Substantia nigra (tissue), 51 donors: ENCODE measurements at places on chromosomes 1 and 21.

- no peak for DNase-seq
Observed at GRCh38 chr1:112807117-112807516, 92.0 kb upstream of the PPM1J start.

- no peak for DNase-seq
Observed at GRCh38 chr1:27047914-27048313, 35.3 kb upstream of the TENT5B start.

DNA sequence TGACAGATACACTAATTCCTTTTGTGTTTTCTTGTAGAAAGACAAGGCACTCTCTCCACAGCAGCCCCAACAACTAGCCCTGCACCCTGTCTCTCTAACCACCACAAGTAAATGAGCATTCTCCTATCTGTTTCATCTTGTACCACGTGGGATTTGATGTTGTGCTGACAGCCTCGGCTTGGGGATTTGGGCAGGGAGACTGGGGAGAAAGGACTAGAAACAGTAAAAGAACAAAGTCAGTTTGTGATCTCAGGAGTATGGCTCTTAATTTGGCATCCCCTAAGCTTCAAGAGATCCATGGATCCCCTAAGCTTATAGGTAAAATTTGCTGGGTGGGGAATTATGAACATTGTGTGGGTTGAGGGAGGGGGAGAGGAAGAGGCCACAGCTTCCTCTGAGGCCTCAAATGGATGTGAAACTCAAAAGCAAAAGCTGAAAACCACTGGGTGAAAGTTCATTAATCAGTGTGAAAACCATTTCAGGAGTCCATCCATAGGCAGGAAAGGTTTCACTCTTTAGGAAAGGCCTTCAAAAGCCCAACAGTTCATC lies 3.1 kb downstream of the C1orf162 start:
- DNase-seq: no peak

GRCh38 chr1:246364415-246364941 lies 142.6 kb downstream of the SMYD3 start:
- no peak for DNase-seq

DNA sequence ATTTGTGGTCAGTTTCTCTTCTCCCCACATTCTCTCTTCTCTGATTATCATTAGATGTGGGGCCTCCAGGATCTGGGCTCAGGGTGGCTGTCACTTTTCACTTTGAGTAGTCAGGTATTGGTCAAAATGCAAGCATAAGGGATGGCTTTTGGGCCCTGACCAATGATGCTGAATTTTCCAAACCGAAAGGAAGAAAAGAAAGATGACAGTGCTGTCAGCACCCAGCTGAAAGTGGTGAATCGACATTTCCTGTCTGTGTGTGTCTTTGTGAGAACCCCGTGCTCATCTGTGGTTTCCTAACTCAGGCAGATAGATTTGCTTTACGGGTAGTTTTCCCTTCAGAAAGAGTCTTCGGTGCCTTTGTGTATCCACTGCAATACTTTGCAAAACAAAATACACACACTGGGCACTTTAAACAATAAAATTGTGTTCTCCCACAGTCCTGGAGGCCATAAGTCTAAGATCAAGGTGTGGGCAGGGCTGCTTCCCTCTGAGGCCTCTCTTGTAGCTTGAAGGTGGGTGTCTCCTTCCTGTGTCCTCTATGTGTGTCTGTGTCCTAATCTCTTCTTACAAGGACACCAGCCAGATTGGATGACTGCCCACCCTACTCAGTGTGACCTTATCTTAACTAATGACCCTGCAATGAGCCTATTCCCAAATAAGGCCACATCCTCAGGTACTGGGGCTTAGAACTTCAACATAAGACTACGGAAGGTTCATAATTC lies 274.8 kb upstream of the AJAP1 start:
- DNase-seq: no peak

DNA sequence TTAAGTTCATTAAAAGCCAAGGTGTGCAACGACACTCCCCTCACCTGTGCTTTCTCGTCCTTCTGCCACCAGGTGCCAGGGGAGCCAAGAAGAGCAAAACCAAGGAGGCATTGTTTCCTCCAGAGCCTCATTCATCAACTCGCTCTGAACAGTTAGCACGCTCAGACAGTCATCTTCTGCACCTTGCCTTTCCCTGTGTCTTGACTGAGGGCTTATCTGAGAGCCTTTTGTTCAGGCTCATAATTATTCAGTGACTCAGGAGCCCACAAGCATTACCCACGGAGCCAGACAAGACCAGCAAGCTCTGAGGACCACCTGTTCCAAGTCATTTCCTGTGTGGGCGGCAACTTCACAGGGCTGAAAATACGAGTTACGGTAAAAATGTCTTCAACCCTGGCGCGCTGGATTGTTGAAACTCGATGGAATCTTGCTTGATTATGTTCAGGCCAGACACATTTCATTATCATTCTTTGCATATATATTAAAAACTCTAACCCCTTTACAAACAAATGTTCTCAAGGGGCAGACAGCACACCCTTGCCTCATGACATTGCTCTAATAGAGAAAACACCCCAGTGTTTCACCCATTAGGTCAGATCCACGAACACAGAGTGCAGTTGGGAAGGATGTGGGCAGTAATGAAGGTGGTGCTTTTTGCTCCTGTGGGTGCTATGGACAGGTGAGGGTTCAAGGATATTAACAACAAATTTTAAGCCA lies 89.7 kb upstream of the RUNX1 start:
- DNase-seq: no peak

- no peak for DNase-seq
Observed at GRCh38 chr1:95451054-95451453, 217.0 kb downstream of the RWDD3 start.

DNA sequence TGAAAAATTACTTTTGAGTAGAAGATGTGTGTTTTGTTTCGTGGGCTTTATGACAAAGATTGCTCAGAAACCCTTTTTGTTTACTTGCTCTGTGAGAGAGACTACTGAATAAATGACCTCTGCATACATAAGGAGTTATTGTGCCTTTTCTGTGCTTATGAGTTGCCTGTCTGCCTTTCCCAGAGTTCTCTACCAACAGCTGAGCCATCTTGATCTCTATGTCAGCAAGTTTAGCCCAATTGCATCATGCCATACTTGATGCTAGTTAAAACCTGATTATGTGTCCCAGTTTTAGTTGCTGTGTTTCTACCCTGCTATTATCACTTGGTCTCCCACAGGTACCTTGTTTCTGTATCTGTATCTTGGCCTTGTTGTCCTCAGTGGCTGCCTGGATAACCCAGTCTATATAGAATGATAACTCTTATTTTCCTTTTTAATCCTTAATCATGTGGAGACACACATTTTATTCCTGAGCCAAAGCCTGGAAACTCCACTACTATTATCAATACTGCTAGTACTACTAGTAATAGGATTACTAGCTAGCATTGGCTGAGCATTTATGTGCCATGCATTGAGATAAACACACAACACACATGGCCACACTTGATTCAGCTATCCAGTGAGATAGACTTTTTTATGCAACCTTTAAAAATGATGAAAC lies 28.7 kb upstream of the GNG12 start:
- DNase-seq: no peak

GRCh38 chr1:161019751-161020495 lies 1.0 kb downstream of the F11R start:
- DNase-seq: no peak

DNA sequence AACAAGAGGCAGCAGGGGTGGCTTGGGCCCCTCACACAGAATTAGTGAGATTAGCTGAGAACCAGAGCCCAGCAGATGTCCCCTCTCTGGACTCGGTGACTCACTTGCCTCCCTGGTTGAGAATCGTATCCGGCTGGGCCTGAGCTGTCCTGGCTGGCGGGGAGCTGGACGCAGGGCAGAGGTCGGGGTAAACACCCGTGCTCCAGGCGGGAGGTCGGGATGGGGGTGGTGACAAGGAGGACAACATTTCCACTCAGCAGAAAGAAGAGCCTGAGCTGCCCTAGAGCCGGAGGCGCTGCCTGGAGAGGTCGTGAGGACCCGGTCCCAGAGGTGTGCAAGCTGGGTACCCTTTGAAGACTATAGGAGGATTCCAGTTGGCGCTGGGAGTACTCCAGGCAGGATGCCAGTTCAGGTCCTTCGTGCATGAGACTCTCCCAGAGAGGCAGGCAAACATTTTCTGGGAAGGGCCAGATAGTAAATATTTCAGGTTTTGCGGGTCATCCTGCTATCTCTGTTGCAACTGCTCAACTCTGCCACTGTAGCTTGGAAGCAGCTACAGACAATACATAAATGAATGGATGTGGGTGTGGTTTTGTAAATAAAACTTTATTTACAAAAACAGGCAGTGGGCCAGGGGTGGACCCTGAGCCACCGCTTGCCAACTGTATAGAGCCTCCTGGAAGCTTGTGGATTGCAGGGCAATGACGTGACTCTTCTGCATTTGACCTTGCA lies 116.8 kb upstream of the WNT4 start:
- DNase-seq: no peak

GRCh38 chr1:945688-946556 lies 13.1 kb downstream of the NOC2L start:
- no peak for DNase-seq

DNA sequence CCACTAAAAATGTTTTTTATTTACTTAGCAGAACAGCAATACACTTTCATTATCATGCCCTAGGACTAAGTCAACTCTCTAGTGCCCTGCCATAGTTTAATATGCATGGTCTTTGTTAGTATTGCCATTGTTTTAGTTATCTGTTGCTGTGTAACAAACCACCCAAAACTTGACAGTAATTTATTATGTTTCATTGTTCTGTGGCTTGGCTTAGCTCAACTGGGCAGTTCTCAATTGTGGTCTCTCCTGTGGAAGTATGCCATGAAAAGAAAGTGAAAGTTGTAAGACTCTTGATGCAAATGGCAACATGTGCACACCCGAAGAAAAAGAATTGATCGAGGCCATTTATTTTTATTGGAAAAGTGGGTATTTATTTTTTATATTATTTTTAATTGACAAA lies 206.3 kb upstream of the KCTD3 start:
- DNase-seq: no peak

DNA sequence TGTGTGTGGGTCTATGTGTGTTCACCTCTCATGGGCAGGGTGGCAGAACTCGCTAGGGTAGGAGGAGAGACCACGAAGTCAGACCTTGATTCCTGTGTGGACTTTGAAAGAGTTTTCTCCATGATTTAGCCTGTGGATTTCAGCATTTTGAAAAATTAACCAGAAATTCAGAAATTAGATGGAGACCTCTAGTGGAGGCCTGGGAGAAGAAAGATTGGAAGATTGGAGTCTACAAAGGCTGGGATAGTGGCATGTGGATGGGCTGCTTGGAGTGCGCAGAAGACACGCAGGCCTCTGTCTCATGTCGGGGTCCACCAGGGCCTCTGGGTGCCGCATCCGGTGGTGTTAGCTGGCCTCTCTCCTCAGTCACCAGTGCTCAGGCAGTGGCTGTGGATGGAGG lies 18.9 kb upstream of the IGSF5 start:
- DNase-seq: no peak

DNA sequence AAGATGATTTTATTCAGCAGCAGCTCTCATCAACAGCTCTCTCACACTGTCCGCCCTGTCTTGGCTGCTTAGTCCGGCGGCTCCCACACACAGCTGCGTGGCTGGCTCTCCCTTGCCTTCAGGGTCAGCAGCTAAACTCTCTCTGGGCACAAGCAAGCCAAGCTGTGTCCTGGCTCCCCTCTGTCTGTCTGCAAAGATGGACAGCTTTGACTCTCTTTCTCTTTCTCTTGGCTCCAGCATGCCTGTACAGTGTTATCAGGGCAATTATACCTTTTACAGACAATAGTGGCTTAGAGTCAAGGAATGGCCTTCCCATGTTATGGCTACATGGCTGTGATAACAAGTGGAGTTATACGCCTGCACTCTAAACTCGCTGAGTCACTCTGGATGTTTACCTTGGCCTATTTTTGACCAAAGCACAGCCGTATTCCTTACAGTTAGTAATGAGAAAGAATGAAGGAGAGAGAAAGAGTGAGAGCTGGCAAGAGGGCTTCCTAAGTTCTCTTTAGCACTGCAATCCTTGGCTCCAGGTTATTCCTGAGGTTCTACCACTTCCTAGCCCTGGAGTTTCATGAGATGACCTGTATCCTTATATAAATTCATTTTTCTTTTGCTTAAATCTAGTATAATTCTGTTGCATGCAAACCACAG lies 59.9 kb upstream of the ZSWIM5 start:
- DNase-seq: no peak

GRCh38 chr1:164561007-164561406 lies 2.0 kb downstream of the PBX1 start:
- DNase-seq: no peak

DNA sequence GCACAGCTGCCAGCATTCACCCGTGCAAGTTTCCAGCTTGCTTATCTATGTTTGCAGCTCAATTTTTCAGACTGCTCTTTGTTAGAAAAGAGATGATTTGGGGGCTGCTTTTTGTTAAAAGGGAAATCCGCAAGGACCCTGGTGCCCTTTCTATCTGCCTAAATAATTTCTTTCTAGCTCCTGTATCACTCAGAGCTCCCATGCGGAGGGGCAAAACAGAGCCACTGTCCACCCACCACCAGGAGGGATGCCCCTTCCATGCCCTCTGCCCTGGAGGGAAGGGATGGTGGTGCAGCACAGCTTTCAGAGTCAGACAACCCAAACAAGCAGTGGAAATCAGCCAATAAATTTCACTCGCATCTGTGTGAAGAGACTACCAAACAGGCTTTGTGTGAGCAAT lies 13.9 kb upstream of the SLC5A9 start:
- no peak for DNase-seq

DNA sequence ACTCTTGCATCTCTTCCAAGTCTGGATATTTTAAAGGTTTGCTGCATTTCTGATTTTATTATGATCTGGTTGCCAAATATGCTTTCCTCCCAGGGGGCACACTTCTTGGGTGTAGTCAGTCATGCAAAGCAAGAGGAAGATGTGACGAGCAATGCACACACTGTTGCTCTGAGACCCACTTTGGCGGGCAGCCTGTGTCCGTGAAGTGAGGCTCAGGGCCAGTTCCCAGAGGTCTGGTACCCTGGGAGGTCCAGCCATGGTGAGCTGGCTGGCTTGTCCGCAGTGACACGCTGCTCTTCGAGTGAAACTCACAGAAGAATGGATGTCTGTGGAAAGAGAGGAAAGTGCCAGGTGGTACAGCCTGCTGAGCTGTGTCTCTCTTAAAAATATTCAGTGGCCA lies 52.8 kb upstream of the EDN2 start:
- DNase-seq: no peak

DNA sequence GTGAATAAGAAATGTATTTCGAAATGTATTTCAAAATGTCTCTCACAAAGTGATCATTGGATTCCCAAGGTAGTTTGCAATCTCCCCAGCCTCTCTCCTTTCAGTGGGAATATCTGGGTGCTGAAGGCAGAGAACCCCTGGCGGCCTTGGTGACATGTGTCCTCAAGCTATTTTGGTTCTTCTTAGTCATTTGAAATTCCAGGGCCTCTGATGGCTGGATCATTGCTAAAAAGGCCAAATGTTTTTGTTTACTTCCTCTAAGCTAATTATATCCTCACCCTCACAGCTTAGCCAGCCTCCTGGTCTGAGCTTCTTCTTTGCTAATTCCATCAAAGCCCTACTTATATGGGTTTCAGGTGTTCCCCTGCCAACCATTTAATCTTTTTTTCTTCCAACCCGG lies 71.2 kb downstream of the LRRC40 start:
- DNase-seq: no peak

GRCh38 chr21:34528131-34528561 lies 16.1 kb upstream of the KCNE1 start:
- no peak for DNase-seq

GRCh38 chr1:204721373-204722055 lies 36.0 kb upstream of the LRRN2 start:
- no peak for DNase-seq

GRCh38 chr1:30684881-30685795 lies 38.2 kb downstream of the MATN1 start:
- DNase-seq: no peak
